Activated CD8-positive, alpha-beta memory T cell treated with anti-CD3 and anti-CD28 coated beads for 1 hour (primary cell): ENCODE measurements at places on chromosomes 4 and X.

GRCh38 chr4:52622564-52622963 is 36.5 kb downstream of the USP46 start:
- no peak for DNase-seq

- DNase-seq, result no peak
These were observed 44.4 kb downstream of the VCX2 start for GRCh38 chrX:8126648-8127047.

DNA sequence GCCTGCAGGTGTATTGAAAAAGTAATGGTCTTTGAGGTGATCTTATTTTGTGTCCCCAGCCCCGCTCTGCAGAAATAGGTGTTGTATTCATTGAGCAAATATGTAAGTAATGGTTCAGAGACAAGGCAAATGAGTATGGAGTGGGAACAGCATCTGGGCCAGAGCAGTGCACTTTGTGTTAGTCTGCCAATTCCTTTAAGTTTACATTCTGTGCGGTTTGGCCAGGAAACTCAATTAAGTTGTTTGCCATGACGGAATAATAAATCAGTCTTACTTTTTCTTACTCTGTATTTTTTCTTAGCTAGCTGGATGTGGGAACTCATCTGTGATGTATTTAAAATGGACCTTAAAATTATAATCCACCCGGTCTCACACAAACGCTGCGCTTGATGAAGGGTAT is 12.6 kb downstream of the DCLK2 start:
- no peak for DNase-seq

DNA sequence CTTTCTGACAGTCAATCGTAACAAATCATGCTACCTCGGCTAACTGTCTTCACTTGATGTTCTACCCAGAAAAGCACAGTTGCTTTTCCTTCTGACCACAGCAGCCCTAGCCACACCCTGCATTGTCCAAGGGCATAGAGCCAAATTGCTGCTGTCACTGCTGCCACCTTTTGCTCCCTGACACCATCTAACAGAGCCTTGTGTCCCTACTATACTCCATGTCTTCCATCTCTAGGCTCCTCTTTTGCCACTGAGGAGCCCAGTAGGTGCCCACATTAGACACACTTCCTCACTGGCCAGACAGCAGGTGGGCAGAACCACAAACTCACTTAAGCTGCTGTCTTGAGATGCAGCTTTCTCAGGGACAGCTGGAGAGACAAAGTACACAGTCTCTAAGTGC is 91.4 kb downstream of the ANXA3 start:
- DNase-seq, result no peak

- DNase-seq, result no peak
These were observed 71.9 kb downstream of the STARD8 start for GRCh38 chrX:68719181-68719903.

DNA sequence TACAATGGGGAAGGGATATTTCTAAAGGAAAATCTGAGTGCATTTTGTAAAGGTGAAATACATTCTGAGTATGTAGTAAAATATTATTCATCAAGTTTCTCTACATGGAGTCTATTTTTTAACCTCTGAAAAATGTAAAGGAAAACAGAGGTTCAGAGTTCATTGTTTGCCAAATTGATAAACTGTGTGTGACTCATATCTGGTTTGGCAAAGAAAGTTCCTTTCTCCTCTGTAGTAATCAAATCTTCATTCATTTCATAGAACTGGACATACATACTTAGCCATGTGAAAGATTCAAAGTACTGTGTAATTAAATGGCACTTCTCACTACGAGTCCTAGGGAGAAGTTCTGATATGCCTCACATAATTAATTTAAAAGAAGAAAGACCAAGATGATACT is 61.6 kb downstream of the HPGD start:
- DNase-seq, result no peak

GRCh38 chrX:118519411-118520215 is 24.0 kb downstream of the DOCK11 start:
- DNase-seq, result no peak

GRCh38 chrX:17859609-17860178 is 1.4 kb downstream of the RAI2 start:
- no peak for DNase-seq

DNA sequence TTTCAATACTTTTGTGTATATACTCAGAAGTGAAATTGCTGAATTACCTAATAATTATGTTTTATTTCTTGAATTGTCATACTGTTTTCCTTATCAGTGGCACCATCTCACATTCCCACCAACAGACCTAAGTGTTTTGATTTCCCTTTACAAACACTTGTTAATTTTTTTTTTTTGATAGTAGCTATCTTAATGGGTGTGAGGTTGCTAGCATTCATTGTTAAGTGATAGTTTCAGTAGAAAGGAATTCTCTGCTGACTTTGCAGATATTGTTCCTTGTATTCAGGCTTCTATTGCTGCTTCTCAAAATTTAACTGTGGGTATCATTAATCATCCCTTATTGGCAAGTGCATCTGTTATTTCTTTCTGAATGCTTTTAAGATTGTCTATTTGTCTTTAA is 927.5 kb upstream of the SLIT2 start:
- DNase-seq, result no peak

GRCh38 chrX:21004835-21005234 is 369.4 kb upstream of the CNKSR2 start:
- no peak for DNase-seq

DNA sequence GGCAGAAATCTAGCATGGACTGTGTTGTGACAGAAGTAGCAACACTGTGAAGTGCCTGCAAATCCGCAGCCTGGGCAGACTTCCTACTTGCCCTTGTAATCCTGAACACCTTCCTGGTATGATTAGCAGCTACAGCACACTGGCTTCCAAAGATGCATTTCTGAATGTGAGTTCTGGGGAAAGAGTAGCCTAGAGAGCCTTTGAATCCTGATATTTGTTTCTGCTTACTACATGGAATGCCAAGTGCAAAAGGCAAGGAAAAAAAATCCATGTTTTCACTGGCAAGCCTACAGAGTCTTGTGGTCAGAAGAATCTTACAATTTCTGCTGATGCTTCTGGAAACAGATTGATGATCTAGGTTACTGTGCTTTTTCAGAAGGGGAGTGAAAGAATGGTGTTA is 223.7 kb downstream of the COL25A1 start:
- no peak for DNase-seq

DNA sequence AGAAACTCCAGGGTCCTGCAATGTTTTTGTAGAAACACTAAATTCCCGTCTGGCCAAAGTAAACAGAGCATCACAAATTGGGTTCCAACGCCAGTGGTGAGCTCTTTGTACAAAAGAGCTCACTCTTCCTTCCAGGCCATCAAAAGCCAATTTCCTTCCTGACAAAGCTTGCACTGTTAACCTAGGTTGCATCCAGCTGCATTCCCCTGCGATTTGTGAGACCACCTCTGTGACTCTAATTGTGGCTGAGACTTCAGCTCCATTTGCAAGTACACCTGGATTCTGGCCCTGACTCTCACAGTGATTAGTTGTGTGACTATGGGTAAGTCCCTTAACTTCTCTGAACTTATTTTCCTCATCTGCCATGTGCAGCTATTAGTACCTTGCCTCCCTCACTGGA is 212.5 kb upstream of the CXorf66 start:
- no peak for DNase-seq

DNA sequence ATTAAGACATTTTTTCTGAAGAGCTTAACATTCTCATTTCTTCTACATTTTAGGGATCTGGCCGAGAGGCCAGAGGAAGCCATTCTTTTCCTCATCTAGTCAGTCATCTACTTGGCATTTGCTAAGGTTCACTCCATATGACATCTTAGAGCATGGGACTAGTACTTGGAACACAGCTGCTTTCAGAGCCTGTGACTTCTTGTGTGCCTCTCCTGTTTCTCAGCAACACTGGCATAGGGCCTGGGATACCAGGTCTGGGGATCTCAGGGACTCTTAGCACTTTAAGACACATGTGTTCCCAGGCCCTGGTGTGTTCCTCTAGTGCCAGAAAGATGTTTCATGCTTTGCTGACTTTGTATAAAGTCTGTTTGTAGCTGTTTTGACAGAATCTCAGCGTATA is 7.3 kb downstream of the PLP1 start:
- DNase-seq, result no peak

DNA sequence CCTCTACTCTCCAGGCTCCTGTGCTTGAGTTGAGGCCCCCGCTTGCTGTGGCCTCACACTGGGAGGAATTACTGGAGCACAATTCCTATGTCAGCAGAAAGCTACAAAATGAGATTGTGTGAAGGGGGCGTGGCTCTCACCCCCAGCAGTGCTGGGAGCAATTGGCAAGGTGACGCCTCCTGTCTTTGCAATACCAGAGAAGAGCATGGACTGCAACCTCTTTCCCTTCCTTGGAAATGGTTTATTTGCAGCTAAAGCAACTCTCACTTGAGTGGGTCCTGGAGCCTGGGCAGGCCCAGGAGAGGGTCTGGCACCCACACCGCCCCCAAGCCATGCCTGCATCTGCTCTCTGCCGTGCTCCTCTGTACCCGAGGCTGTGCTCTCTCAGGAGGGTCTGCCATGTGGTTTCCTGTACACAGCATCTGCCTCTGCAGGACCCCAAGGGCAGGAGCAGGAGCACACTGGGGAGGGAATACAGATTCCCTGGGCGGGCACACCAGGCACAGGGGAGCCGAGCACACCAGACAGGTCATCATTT is 32.9 kb upstream of the HGFAC start:
- no peak for DNase-seq

DNA sequence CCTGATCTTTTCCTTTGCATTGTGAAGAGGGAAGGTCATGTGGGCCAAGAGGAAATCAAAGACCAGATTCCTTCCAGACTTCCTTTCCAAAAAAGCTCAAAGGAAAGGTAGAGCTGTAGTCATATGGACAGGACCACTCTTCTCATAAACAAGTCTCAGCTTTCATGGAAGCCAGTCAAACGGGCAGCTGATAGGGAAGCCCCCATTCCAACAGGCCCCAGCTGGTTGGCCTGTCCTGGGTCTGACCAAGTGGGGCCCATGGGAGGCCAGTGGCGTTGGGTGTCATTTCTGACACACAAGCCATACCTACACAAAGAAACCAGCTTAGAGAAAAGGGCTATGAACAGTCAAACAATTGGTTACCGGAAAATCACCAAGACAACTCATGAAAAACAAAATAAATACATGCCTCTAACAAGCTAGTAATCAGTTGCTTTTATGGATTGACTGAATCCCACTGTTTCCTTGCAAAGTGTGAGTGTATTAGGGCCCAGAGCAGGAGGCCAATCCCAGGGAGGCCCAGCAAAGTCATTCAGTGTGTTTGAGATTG is 149.6 kb upstream of the MAMLD1 start:
- no peak for DNase-seq
